Activated naive CD4-positive, alpha-beta T cell treated with anti-CD3 and anti-CD28 coated beads, Interleukin-2, amount 50 U/mL, for 16 hours (primary cell): ENCODE measurements at places on chromosomes 4 and X.
A peak's percentile ranks its signal among the peaks of the same experiment; 100 is the strongest.

- no peak for DNase-seq
These were observed 12.7 kb upstream of the RHOXF2B start for GRCh38 chrX:120090208-120090607.

DNA sequence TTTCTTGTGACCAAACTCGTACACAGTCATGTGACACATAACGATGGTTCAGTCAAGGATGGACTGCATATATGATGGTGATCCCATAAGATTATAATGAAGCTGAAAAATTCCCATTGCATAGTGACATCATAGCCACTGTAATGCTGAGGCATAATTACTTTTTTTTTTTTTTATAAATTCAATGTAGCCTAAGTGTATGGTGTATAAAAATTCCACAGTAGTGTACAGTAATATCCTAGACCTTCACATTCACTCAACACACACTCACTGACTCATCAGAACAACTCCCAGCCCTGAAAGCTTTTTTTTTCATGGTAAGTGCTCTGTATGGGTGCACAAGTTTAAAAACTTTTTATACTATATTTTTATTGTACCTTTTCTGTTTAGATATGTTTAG, 105.0 kb downstream of the AREG start:
- no peak for DNase-seq

DNA sequence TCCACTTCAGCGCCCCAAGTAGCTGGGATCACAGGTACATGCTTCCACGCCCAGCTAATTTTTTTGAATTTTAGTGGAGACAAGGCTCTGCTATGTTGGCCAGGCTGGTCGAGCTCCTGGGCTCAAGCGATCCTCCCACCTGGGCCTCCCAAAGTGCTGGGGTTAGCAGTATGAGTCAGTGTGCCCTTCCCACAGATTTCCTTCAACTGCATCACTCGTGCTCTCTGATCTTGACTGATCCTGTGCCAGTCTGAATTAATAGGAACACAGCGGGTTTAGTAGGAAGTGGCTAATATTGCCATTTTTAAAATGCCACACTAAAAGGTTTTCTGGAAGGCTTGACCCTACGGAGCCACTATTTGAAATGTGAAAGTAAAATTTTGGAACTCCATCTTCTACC, 4.3 kb upstream of the SHROOM2 start:
- DNase-seq: no peak

- DNase-seq: no peak
These were observed 63.4 kb upstream of the S100G start for GRCh38 chrX:16586377-16587112.

DNA sequence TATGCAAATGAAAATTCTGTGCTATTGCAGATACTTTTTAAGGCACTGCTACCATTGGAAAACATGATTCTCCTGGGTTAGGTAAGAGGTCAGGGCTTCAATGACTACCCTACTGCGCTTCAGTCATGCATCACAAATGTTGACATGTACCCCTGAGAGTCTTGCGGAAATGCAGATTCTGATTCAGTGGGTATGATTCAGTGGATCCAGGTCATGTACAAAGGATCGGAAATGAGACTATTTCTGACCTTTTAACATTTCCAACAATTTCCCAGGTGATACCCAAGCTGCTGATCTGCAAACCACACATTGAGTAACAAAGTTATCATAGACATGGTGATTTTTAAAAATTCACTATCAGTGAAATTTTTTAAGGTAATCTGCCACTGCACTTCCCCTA, 62.6 kb downstream of the DDX53 start:
- no peak for DNase-seq

GRCh38 chr4:101696276-101697010, 94.1 kb upstream of the BANK1 start:
- no peak for DNase-seq

- no peak for DNase-seq
These were observed 18.6 kb upstream of the TEX13B start for GRCh38 chrX:108000751-108001150.

DNA sequence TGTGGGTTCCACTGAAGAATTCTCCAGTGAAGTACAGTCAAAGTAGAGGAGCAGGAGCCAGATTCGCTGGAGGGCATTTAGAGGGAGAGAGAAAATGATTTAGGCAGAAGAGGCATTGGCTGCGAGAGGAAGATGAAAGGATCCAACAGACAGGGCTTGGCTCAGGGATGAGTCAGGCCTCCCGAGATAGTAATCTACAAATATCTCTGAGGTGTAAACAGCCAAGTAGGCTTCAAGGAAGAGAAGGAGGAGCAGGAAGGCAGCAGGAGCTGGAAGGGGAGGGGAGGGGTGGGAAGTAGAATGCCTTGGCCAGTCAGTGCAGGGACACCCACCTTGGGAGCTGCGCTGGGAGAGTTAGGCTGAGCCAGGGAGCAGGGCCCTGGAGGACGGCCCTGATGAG, 55.5 kb downstream of the PJA1 start:
- DNase-seq: no peak

DNA sequence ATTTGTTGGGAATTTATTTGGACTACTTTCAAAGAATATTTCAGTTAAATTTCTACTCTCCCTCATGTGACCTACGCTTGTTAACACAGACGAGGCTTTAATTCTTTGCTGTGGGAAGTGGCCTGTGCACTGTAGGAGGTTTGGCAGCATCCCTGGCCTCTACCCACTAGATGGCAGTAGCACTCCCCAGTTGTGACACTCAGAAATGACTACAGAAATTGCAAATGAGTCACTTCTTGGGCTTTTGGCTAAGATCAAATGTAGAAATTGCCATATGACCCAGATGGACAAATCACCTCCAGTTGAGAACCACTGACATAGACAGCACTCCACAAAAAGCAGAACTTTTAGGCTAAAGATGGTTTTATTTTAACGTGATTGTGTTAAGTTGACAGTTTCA, 22.1 kb downstream of the PIR start:
- peak; percentile 50 for DNase-seq

DNA sequence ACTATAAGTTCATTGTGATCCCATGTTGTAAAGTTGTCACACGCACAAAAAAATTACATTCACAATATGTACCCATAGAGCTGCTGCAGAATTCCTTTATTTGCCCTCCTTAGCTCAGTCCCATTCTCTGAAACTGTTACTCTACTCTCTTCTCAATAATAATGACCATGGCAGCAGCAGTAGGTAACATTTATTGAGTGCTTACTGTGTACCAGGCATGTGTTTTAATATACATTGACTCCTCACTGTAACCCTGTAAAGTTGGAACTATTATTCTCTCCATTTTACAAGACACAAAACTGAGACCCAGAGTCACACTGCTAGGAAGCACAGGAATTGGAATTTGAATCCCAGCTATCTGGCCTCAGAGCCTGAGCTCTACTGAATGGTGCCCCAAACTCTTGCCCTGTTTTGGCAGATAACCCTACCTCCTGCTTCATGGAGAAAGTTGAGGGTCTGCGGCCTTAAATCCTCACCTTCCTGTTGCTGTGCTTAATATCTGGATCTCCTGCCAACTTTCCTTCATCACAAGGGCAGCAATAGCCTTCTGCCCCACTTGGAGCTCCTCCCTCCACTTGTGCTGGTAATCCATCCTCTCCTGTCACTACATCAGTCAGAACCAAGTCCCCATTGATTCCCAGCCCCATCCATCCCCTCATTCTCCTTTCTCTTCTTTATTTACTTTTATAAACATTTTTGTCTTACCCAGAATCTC, 20.8 kb downstream of the GK start:
- DNase-seq: no peak

DNA sequence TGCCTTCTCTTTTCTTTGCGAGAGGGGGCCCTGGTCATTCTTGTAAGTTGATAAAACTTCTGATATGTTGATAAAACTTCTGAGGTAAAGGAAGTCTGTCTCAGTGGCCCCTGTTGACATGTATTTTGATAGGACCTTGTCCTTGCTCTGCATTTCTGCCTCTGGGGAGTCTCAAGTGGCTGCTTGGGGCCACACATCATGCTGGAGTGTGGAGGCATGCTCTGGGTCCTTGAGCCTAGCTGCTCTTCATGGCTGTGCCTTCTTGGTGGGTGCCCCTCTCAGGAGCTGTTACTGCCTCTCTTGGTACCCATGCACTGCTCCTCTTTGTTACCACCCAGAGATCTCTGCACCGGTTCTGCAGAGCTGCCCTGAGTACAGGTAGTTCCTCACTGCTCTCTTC, 14.2 kb downstream of the NSD2 start:
- DNase-seq: no peak

GRCh38 chrX:48560681-48561080, 13.6 kb upstream of the RBM3 start:
- no peak for DNase-seq

- peak; percentile 13 for DNase-seq
These were observed 26.0 kb upstream of the VSIG1 start for GRCh38 chrX:108018656-108019381.

- no peak for DNase-seq
These were observed 76.1 kb upstream of the IRF2 start for GRCh38 chr4:184550476-184550875.

DNA sequence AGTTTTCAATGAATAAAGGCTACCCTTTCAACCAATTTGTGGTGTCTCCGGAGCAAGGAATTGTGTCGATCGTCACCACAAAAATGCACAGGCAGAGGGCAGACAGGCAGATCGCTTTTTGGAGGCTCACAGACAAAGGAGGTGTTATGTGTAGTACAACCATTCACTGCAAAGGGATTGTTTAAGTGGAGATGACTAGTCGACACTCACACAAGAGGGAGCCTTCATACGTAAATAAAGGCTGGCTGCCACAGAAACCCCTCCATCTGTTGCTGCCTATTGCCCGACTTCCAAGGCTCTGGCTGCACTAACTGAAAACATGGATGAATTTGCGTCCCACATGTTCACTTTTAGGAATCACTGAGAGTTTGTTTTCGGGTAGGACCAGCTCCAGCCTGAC, 281.1 kb downstream of the NKX6-1 start:
- no peak for DNase-seq

DNA sequence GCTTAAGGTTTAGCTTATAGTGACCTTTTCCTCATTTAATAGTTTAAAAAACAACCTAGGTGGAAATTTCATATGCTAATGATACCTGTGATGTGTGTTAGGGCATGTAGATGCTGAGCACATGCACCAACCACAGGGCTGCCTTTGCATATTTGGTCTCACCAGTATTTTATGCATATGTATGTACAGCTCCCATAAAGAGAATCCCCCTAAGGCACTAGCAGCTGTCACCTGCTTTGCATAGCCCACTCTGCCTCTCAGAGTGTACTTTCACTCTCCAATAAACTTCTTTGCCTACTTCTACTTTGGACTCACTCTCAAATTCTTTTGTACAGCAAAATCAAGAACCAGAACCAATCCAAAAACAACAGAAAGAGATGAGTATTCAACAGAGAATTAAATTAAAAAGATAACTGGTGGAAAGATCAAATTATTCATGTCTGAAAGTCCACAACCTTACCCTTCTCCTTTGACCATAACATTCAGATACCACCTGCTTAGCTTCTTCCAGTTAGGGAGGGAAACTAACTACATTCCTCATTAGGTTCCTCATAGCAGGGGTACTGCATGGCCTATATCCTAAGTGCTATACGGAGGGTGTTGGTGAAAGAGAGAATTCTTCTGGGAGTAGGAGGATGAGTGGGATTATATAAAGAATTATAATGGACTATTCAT, 250.5 kb downstream of the STPG2 start:
- no peak for DNase-seq

DNA sequence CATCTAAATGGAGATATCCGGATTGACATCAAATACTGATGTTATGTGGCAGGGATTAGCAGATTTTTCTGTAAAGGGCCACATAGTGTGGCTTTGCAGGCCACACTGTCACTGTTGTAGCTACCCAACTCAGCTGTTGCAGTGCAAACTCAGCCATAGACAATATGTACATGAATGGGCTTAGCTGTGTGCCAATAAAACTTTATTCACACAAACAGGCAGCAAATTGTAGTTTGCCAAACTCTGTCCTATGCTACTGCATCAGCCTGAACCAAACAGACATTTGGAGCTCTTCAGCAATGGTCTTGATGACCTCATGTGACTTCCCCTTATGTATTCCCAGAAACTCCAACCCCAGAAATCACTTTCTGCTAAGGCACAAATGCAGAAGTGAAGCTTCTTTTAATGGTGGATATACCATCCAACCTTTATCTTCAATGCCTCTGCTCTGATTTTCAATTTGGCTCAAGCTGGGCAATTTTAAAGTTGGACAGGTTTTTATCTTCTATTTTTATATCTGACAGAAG, 18.4 kb upstream of the TRPC5OS start:
- no peak for DNase-seq

GRCh38 chr4:105067946-105068345, 78.7 kb upstream of the TET2 start:
- no peak for DNase-seq

DNA sequence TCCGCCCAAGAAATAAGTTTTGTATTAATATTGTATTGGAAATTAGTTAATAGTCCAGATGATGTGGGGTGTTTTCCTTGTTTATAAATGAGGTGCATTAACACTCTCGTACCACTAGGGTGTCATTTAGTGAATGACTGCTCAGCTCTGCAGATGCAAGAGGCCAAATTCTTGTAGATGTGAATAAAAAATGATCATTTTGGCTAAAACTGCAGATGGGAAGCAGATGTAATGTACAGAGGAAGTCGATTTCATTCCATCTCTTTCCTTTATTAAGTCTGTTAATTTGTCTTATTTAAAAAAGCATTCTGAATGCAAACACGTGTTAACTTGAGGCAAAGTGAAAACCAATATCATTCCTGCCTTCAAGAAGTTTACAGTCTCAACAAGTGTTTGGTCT, 108.1 kb downstream of the DHX15 start:
- DNase-seq: no peak

GRCh38 chr4:171639540-171639939, 173.7 kb upstream of the GALNTL6 start:
- no peak for DNase-seq

DNA sequence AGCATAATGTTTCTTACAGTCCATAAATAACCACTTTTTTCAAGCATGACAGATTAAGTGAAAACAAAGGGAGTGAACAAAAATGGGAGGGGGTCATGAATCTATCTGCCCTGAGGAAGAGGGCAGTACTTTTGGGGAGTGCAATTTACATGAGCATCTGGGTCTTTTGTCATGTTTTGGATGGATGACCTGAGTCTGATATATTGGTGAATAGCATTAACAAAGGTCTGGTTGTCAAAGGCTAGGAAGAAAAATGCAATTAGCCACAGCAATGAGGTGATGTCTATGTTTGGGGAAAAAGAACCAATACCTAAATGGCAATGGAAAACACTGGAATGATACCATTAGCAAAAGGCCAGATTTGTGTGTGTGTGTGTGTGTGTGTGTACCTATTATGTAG, 15.1 kb upstream of the MAD2L1 start:
- DNase-seq: no peak

GRCh38 chr4:147987252-147987651, 255.4 kb downstream of the ARHGAP10 start:
- no peak for DNase-seq
